NCI-H187 (cell line): ENCODE measurements at places on chromosomes 5 and 9.

DNA sequence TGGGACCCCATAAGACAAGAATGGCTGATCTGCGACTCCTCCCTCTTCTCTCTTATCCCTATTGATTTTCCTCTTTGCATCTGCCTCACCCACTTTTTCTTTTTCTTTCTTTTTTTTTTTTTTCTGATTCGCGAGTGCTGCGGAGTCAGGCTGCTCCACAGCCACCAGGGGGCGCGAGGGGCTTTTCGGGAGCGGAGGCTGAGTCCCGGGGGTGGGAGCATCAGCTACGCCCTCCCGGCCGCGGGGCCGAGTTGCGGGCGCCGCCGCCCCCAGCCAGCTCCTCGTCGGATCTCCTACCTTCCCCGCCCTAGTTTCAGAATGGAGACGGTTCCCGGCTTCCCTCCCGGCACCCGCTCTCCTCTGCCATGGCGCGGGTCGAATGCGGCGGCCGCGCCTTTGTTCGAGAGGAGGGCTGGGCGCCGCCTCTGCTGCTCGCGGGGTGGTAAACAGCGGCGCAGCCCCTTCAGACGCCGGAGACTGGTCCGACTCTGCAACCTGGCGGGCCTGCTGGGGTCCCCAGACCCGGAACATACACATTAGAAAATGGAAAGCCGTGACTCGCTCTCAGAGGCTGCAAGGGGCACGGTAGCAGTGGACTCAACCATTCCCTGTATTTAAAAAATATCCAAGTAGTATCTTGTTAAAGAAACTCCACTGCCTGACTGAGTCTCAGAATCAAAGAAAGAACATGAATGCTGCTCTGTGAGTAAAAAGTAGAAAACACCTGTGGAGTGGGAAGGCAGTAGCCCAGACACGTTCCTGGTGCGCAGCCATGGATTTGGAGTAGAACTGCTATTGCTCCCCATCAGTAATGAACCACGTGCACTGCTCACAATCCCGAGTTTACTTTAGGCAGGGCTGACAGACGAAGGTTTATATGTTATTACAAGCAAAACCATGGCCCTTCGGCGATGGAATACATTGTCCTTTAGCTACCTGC lies 55.7 kb downstream of the DPYSL3 start:
- DNase-seq = peak; percentile 85

DNA sequence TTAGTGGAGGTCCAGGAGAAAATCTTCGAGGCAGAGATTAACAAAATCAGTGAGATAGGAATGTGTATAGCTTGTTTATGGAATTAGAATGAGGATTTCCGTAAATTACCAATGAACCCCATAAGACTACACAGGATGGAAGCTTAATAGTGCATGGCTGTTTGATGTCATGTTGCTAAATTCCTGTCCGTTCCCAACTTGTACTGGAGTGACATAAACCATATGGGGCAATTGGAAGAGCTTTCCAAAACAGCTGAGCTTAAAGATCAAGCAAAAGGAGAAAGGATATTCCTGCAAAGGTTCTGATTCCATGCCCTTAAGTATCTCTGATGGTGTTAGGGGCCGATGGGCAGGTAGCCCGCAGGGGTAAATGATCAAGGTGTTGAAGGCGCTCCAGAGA lies 17.4 kb downstream of the GLE1 start:
- no peak for DNase-seq

DNA sequence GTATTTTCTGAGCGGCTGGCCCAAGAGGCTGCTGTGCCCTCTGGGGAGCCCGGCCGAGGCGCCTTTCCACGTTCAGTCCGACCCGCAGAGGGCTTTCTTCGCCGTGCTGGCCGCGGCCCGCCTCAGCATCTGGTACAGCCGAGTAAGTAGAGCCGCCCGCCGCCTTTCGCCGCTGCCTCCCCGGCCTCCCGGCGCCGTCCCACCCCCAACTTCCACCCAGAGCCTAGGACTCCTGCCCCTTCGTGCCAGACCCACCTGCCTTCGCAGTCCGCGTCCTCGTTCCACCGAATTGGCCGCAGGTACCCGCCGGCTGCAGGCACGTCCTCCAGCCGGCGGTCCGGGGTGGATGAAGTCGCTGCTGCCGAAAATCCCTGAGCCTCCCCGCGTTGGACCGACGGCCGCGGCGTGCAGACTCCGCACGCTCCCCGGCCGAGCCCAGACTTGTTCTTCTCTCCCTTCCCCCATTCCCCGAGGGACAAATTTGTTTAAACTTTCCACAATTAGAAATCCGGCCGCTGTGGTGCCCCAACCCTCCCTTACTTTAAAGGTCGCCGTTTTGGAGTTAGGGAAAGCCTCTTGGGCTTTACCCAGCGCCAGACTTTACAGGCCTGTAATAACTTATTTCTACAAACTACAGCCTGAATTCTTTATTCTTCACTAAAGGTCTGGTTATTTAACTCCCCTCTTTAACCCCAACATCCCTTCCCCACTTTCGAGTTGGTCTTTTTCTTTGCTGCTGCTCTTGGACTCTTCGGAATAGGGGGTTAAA lies 589 bp downstream of the RIC1 start:
- DNase-seq = no peak

DNA sequence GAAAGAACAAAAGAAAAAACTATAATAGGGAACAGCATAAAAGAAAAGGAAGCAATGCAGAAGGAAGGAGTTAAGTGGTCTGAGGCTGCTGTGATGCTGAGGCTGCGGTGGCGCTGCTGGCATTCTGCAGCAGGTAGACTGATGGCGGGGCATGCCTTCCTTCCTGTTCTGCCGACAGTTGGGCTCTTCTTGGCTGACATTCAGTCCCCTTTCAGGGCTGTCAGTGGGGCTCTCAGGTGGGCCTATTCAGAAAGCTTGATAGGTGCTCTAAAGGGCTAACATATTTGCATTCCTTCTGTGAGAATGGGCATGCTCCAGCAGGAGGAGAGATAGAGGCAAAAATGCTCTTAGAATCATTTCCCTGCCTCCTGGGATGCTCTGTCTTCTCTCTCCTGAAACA lies 5.1 kb upstream of the CLINT1 start:
- no peak for DNase-seq

GRCh38 chr5:81183811-81184748 lies 49.0 kb upstream of the CKMT2 start:
- DNase-seq = peak; percentile 63

- no peak for DNase-seq
Measured at GRCh38 chr5:76332611-76333205, 70.4 kb upstream of the IQGAP2 start.

- no peak for DNase-seq
Measured at GRCh38 chr9:127209948-127210640, 54.5 kb upstream of the GARNL3 start.

- no peak for DNase-seq
Measured at GRCh38 chr9:121138973-121139372, 62.7 kb downstream of the RAB14 start.

GRCh38 chr5:130571076-130571475 lies 594.0 kb downstream of the HINT1 start:
- DNase-seq = no peak

- no peak for DNase-seq
Measured at GRCh38 chr5:21071421-21071820, 1083.4 kb upstream of the CDH18 start.

- no peak for DNase-seq
Measured at GRCh38 chr5:5011151-5011550, 129.0 kb upstream of the ADAMTS16 start.

GRCh38 chr5:123549256-123549904 lies 37.4 kb downstream of the CSNK1G3 start:
- DNase-seq = no peak

GRCh38 chr5:53052499-53052898 lies 57.1 kb downstream of the MOCS2 start:
- no peak for DNase-seq

GRCh38 chr9:95366731-95367325 lies 49.3 kb upstream of the FANCC start:
- no peak for DNase-seq

GRCh38 chr9:12961276-12961809 lies 186.5 kb downstream of the LURAP1L start:
- no peak for DNase-seq

DNA sequence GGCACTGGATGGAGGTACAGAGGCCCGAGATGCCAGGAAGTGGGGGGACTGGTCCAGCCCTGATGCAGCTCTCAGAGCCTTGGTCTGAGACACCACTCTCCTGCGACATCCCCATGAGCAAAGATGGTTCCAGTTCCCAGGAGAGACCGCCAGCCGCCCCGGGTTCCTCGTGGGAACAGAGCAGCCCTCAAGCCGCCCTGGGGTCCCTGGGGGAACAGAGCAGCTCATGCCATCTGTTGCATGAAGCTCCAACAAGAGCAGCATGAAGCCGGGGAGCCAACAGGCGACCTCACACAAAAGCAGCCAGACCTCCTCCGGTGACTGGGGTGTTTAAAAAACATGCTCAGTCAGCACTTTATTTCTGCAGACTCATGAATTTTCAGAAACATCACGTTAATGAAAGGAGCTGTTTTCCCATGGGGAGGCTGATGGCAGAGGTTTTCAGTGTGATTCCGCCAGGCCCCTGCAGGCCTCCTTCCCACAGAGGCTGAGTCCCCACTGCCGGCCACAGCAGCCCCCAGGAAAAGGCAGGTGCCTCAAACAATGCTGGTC lies 6.2 kb downstream of the SLC6A18 start:
- DNase-seq = no peak

- DNase-seq = no peak
Measured at GRCh38 chr5:166317425-166317824, 1974.0 kb upstream of the WWC1 start.

DNA sequence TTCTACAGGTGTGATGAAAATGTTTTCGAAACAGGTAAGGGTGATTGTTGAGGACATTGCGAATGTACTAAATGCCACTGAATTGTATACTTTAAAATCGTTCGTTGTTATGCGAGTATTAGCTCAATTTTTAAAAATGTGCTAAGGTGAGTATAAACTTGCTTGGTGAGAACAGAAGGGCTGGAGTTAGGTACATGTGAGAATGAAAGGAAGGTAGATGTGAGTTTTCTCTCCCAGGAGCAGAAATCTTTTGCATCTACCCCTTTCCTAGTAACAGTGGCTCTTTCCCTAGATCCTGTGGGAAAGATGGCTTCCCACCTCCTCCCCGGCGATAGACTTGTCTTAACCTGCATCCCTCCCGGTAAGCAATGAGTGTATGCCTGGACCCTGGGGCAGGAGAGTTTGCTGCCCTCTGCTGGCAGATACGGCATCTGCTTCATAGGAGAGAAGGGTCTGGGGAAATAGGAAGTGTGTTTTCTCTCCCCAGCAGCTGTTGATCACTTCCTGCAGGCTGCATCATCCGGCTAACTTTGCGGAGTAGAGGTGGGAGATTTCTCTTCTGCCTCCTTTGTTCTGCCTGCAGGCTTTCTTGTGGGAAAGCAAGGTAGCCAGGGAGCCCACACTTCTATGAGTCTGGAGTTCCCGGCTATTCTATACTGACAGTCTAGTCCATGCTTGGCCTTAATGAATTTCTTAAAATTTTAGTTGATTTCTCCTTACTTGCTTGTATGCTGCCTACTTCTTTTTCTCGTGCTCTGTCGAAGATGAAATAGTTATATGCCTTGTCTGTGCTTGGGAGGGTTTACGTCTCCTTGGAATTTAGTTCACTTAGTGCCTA lies 373.3 kb upstream of the SEMA6A start:
- DNase-seq = peak; percentile 20

DNA sequence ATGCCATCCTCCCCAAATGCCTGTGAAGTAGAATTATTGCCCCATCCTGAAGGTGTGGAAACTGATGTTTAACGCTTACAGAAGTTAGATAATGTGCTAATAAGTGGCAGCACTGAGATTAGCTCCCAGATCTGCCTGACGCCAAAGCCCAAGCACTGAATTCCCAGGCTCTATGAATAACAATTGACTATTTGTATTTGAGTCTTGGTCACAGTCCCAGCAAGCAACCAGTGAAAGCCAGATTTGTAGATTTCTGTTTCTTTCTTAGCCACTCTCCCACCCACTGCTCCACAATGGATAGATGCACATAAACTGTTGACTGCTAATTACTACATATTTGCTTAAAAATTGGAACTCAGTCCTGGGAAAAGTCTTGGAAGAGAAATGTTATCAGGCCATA lies 34.4 kb downstream of the FAM240B start:
- DNase-seq = no peak

DNA sequence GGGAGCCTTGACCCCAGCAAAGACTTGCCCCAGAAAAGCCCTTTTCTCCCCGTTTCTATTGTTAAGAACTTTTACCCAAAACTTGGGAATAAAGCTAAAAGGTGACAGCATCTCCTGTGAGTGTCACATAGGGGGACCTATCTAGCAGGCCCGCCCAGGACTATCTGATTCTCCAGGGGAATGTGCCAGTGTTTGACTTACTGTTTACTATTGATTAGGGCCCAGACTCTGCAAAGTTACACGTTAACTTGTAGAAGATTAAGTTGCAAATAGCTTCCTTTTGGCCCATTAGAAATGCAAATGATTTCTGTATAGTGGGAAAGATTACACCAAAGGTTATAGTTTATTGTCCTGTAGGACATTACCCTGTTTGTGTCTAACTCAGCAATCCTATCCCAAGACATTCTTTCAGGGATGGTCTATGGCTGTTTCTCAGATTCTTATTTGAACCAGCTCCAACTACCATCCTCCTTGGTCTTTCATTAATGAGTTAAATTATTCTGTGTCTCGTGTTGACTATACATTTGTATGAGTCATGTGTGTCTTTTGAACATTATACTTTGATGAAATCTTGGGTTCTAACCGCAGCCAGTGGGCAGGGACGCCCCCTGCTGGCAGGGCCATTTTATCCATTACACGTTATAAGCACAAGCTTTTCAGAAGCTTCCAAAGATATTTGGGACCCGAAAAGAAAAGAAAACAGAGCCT lies 60.7 kb downstream of the HRH2 start:
- no peak for DNase-seq

DNA sequence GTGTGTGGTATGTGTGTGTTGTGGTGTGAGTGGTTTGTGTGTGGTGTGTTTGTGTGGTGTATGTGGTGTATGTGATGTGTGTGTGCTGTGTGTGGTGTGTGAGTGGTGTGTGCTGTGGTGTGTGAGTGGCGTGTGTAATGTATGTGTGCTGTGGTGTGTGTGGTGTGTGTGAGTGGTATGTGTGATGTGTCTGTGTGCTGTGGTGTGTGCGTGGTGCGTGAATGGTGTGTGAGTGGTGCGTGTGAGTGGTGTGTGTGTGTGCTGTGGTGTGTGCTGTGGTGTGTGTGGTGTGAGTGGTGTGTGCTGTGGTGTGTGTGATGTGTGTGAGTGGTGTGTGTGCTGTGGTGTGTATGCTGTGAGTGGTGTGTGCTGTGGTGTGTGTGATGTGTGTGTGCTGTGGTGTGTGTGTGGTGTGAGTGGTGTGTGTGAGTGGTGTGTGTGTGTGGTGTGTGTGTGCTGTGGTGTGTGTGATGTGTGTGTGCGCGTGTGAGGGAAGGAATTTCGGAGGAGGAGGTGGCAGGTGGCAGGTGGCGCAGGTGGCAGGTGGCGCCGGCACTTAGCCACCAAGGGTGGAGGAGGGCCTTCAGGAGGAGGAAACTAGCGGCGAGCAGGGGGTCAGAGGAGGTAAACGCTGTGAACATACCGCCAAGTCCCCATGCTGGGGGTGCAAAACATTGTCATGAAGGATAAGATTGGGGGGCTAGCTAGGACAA lies 191.8 kb downstream of the MELK start:
- DNase-seq = peak; percentile 58

GRCh38 chr5:176916337-176916736 lies 17.2 kb upstream of the HK3 start:
- no peak for DNase-seq
